ENCODE measurements at places on chromosomes 1 and 21.

DNA sequence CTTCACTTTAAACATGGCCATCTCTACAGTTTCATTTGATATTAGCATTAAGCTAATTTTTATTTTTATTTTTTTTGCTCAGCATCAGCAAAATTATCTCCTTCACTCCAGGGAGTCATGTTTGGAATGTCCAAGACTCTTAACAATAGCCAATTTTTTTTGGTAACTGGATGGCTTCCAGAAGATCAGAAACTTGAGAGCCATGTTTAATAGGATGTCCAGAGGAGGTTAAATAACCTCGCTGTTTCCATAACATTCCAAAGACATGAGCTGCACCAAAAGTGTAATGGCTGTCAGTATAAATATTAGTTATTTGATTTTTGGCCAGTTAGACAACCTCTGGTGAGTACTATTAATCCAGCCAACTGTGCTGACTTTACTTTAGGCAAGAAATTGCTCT lies 80.7 kb downstream of the DNTTIP2 start:
- no peak for DNase-seq

DNA sequence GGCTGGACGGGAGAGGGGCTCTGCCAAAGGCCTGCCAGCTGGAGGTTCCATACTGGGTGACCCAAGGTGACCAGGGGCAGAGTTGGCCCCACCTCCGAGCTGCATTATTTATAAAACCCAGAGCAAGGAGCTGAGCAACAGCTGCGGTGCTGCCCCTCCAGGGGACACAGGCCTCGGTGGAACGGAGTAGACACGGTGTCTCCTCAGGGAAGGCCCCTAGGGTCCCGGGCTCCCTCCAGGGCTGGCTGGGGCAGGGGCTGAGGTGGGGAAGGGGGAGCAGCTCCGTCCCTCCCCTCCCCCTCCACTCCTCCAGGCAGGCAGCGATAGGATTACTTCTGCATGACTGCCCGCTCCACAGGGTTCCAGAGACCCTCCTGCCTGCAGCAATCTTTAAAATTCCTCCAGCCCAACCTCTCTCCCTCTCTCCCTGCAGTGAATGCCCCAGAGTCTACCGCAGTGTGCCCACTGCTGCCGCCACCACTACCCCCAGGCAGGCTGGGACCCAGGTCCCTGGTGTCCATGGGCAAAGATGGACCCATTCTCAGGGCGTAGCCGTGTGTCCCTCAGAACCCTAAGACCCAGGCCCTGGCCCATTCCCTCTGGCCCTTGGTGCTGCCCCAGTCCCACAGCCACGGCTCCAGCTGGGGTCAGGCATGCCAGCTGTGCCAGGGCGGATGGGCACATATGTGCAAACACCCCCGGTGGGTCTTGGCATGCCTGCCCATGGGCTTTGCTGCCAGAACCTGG lies 10.8 kb downstream of the AHDC1 start:
- no peak for DNase-seq

- peak; percentile 65 for DNase-seq
Observed at GRCh38 chr1:179016706-179017382, 8.8 kb upstream of the FAM20B start.

GRCh38 chr1:68145418-68146126 lies 86.8 kb downstream of the WLS start:
- peak; percentile 71 for DNase-seq

GRCh38 chr1:68495968-68496679 lies 758 bp downstream of the DEPDC1 start:
- no peak for DNase-seq

DNA sequence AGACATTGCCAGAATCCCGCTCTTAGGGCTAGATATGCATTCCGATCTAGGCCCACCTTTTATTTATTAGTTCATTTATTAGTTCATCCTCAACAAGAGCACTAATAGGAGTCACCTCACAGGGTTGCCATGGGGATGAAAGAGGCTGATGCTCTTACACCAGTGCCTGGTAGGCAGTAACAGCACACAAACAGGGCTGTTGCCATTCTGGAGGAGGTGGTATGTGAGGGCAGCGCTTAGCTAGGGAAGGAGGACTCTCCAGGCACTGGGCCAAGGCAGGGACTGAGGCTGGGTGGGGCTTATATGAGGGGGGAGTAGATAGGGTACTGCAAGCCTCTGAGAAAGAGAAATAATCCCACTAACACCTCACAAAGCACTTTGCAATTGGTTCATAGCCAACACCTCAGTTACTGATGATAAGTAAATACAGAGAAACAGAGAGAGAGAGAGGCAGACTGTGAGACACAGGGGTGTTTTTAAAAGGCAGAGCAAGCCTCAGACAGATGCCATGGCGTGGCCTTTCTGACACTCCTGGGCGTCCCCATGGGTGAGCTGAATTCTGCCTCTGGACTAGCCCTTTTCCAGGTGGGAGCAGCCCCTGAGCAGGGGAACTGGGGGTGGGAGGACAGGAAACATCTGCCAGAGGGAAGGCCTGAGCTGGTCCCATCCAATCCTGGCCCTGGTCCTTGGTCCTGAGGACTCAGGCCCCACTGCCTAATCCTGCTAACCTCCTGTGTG lies 5.9 kb downstream of the FCGR2A start:
- no peak for DNase-seq

DNA sequence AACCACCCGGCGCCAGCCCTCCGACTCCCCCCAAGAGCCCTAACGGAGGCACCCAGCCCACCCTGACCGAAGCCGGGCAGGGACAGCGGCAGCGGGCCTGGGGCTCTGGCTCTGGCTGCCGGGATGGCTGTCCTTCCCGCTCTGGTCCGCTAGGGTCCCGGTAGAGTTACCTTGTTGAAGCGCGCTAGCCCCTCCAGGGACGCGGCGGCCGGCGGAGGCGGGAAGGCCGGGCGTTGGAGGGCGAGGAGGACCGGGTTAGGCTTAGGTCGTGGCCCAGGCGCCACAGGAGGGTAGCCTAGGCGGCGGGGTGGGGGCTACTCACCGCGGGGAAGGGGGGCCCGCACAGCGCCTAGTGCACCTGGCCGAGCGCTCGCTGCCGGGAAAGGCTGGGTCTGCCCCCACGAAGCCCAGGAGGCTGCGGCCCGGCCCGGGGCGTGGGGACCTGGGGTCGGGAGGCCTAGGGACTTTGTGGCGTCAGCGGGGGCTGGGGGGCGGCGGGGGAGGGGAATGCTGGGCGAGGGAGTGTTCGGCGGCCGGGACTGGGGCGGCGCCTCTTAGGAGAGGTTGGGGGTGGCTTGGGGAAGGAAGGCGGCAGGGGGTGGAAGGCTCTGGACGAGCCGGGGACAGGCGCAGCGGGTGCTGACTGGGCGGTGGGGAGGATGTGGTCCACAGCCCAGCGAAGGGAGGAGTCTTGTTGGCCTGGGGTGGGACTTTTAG lies at the start of gene TRIM17:
Gene TRIM17, minus strand, starts transcription at position 645 of the 717 bp plus-strand sequence. CDS start 1,789 bp downstream, outside the sequence.
- no peak for DNase-seq

- DNase-seq = no peak
Observed at GRCh38 chr21:37128076-37128475, 55.0 kb downstream of the TTC3 start.

DNA sequence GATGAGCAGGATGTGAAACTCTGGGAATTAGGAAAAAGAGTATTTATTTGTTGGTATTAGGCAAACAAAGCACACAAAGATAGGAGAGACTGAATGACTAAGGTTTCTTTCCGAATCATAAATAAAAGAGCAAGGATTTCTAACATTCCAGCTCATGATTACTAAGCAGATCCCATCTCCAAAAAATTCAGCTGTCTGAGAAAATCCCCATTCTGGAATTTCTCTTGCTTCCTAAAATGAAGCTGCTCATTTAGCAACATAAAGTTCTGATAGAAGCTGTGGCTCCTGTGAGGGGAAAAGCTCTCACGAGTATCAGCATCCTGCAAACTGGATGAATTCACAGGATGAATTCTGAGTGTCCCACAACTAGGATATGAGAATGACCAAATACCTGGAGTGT lies 6.7 kb upstream of the SH2D5 start:
- no peak for DNase-seq

- no peak for DNase-seq
Observed at GRCh38 chr1:166952002-166952746, 23.2 kb downstream of the ILDR2 start.

DNA sequence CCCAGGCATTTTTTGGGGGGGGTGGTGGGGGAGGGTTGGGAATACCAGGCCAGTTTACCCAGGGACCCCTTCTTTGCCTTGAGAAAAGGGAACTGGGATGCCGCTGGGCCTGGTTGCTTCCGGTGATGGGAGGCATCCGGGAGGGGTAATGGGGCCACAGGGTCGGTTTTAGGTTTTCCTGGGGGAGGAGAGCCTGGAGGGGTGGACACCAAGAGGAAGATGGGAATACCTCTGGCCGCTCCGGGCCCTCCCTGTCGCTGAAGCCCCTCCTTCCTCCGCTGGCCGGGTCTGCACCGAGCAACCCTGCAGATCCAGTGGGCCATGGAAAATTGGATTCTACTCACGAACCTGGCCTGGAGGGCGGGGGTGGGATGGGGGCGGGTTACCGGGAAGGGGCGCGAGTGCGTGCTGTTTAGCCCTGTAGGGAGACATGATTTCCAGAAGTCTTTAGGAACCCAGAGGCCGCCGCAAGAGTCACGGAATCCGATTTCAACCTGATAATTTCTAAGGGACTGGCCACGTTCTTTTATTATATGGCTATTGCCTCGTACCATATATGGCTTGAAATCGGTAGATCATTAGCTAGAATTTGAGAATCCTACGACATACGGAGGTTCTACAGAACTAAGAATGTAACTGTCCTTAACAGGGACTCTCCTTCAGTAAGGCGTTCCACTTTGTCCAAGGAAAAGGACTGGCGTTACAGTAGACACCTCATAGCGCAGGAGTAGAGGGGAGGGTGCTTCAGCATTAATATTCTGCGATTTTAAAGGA lies 749 bp downstream of the AKIRIN1 start:
- DNase-seq = peak; percentile 30

DNA sequence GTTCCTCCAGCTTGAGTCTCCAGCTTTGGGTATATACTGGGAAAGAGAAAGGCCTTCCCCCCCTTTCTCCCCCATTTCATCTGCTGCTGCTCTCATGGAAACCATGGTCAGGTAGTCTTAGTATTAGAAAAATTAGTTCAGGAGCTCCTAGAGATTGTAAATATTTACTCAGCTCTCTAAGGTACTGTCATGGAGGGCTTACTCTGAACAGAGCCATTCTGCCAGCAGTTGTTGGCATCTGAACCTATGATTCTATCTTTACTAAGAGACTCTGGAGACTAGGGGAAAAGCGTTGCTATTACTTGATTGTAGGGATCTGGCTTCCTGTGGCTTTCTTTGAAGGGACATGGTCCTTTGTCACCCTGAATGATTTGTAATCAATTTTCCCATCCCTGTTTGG lies 6.1 kb downstream of the INTS3 start:
- no peak for DNase-seq

DNA sequence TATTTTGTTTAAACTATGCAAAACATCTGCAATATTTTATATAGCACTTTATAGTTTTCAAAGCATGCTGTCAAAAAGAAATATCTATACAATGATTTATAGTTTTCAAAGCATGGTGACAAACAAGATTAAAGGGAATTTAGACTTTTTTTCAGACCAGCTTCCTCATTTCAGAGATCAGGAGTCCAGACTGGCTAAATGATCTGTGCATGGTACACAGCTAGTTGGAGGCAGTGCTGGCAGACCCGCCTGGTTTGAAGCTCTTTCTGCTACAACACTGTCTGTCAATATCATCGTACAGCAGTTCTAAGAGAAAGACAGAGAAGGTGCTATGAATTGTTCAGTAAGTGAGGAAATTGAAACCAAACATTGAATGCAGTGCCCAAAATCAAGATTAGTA lies 479.0 kb downstream of the PTBP2 start:
- DNase-seq = no peak

DNA sequence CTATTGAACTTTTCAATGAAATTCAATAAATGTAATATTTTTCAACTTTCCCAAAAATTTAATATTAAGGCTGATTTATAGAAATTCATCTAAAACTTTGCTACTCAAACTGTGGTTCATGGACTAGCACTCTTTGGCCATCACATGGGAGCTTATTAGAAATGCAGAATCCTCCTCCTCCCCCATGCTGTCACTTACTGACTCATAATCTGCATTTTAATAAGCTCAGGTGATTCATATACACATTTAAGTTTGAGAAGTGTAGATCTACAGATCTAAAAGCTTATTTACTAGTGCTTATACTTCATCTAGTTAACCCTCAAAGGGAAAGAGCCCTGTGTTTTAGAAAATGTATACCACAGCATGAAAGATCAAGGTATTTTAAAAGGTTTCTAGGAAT lies 84.3 kb downstream of the HS2ST1 start:
- DNase-seq = no peak

DNA sequence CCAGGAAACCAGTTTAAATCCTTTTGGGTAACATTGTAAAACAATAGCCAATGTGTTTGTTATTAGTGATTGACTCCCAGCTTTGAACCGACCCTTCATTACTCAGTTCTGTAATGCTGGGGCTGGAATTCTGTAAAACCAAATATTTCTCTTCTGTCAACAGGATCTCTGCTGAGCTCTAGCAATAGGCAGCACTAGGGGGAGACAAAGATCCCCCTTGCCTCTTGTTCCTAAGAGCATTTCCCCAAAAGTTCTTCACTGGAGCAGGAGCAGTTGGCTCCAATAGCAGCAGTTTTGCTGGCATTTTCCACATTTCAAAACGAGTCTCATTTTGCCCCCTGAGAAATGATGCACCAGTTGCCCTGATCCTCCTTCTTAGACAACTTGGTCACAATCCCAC lies 1671.1 kb downstream of the MRPL39 start:
- DNase-seq = no peak

- DNase-seq = no peak
Observed at GRCh38 chr1:148294116-148294807, 142.2 kb upstream of the NBPF11 start.

DNA sequence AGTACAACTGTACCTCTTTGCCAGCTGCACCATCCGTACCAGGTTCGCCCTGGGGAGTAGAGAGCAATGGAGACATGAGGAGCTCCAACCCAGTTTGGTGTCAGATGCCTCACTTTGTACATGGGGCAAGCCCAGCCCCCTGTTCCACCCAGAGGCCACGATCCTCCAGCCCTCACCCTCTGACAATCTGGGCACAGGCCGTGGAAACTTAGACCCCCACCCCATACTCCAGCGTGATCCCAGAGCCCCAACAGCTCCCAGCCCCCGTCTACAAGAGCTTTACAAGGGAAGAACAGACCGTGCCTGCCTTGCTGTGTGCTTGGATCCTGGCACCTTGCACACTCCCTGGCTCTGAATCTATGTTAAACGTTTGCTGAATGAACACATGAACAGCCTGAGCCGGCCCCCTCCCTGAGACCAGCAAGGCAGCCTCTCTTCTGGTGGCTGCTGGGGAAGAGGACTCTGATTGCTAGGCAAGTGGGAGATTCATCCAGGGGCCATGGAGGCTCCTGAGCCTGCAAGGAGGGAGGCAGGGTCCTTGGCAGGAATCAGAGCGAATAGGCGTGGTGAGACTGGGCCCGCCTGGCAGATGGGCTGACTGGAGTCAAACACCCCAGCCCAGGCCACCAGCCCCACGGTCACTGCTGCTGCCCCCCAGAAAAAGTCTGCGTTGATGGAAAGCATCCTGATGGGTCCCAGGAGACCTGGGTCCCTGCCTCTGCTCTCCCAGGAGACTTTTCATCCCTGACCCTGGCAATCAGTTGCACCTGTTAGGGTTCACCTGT lies 12.5 kb upstream of the PEF1 start:
- no peak for DNase-seq

GRCh38 chr1:31574749-31575368 lies 1.5 kb upstream of the TINAGL1 start:
- DNase-seq = no peak

- no peak for DNase-seq
Observed at GRCh38 chr1:202687370-202687769, 22.9 kb downstream of the SYT2 start.
